ENCODE measurements at places on chromosomes 2 and 18.

GRCh38 chr2:112032689-112033465 is 22.2 kb upstream of the TMEM87B start:
- no peak for DNase-seq

- no peak for DNase-seq
Observed at GRCh38 chr18:32010124-32010721, 8.4 kb upstream of the RNF125 start.

DNA sequence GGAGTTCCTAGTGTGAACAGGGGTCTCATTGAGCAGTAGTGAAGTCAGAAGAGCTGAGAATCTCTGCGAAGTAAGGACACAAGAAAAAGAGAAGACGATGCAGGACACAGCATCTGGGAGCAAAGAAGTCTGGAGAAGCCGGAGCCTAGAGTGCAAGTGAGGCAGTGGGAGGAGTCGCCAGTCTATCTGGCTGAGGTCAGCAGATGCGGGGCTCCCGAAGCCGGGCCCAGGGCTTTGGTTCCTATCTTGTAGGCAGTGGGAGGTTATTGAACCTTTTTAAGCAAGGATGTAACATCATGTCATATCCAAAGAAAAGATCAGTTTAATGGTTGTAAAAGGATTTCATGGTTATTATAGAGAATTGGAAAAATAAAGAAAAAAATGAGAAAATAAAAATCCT is 90.8 kb upstream of the KCTD1 start:
- DNase-seq, result no peak

GRCh38 chr2:51997571-51997970 is 965.6 kb upstream of the NRXN1 start:
- no peak for DNase-seq

DNA sequence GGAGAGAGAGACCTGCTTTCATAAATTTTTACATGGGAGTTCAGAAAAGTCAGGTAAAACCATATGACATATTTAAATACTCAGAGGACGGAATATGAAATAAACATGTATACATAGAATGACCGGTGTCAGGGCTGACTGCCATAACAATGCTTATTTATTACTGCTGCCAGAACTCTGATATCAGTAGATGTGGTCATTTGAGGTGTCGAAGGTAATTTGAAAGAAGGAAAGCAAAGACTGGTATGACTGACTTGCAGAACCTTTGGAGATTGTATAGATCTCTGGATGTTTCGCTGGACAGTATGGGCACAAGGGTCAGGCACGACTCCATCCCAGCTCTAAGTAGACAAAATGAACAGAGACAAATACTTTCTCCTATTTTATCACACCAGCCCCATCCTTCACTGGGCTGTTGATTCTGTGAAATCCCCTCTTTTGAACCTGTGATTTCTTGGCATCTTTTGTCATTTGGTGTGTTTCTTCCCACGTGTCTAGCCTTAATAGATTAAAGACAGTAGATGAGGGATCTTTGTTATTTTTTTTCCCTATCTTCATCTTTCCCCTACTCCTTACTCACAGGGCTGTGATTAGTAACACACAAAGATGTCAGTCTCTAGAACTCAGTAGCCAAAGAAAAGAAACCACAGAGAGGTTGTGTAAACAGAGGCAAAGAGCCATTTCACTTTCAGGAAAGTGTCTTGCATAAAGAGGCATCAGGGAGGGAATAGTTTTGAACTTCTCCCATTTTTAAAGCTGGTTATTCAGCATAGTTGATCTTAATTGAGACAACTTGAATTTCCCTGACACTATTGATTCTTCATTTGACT is 61.6 kb downstream of the ICOS start:
- DNase-seq, result no peak

GRCh38 chr2:80348953-80349352 is 44.4 kb upstream of the LRRTM1 start:
- no peak for DNase-seq

GRCh38 chr2:29765721-29766120 is 155.7 kb downstream of the ALK start:
- DNase-seq, result no peak

DNA sequence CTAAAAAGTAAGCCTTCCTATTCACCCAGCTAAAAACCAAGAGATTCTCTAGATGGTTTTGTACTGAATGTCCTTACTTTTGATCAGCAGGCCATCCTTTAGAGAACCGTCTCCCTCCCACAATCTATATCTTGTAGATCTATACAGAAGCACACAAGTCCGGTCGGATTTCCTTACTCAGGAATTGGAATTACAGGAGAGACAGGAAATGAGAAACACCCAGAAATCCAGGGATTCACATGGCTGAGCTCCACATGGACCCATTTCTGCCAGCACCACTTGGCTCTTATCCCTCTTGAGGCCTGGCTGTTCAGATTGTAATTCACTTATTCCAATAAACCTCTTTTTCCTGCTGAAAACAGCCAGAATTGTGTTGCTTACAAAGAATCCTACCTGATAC is 4.5 kb downstream of the OLA1 start:
- no peak for DNase-seq

DNA sequence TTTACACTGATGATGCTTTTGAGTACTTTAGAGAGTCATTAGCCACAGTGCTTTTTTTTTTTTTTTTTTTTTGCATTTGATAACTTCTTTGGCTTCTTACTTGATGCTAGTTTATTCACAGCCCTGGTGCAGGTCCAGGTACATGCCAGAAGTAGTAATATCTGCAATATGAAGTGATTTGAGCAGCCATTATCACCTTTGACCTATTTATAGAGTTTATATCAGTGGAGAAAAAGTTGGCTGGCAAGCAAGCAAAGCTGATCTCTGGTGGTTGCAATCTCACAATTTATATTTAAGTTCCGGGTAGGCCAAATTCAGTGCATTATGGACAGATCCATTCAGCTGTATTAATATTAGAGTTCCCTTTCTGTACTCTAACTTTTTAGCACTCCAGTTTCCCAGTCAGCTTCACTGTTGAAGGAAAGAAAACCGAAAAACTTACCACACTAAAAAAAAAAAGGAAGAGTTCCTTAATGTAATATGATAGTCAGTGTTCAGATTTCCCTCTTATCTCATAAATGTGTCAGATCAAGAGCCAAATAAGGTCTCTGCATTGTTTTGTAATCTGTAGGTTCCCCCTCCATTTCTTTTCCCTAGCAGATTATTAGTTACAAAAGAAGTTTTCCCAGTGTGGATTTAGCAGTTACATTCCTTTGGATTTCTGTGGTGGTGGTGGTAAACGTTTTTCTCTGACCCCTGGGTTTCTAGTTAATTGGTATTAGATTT is 78.6 kb downstream of the HAUS1 start:
- DNase-seq, result no peak

GRCh38 chr2:128310094-128310716 is 8.5 kb downstream of the HS6ST1 start:
- DNase-seq, result no peak

GRCh38 chr2:11775384-11775783 is 29.0 kb downstream of the LPIN1 start:
- DNase-seq, result no peak

DNA sequence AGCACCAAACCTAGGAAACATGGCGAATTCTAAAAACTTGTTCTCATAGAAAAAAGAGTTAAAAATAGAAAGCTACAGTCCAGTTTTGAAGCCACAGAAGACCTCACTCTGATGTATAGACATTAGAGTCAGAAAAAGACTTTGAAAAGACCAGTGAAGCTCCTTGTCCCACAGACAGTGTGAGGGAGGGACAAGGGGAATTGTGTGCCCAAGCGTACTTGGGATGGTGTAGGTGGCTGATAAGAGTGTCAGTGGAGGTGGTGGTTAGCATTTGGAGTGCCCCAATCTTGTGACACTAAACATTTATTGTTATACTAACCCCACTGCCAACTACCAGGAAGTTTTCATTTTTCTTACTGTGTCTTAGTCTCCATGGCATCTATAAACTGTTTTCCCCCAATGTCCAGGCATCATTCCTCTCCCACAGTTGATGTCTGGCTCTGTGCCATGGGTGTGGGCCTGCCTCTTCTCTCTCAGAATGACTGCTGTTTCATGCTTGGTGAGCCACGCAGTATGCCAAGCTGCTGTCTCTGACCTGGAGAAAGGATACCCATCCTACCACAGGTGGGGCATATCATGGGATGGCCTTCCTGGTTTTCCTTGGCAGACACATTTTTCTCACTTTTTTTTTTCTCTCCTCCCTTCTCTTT is 161.4 kb downstream of the RPIA start:
- no peak for DNase-seq

DNA sequence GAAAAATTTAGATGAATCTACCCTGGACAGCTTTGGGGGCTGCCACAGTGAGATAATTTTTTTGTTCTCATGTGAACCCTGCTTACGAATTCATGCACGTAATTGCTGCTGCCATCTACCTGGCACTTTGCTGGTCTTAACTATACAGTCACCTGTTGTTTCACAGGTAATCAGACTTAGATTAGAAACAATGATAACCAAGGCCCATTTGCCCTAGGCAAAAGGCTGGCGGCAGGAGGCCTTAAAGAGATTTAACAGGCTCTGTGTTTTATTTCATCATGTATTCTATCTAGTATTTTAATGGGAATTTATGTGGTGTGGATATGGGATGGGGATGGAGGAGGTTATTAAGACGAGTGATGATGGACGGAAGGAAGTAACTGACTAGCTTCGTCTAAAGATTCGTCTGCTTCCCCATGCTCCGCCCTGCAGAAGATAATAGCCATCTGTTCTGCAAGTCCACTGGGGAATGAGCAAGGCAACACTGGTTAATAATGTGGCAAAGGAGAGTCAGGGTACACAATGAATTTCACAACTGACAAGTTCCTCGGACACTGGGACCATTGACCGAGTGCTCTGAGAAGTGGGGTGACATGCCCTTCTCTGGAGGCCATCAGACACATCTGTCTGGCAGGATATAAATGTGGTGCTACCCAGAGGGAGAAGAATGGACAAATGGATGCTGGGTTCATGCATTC is 291.8 kb upstream of the TNP1 start:
- no peak for DNase-seq

DNA sequence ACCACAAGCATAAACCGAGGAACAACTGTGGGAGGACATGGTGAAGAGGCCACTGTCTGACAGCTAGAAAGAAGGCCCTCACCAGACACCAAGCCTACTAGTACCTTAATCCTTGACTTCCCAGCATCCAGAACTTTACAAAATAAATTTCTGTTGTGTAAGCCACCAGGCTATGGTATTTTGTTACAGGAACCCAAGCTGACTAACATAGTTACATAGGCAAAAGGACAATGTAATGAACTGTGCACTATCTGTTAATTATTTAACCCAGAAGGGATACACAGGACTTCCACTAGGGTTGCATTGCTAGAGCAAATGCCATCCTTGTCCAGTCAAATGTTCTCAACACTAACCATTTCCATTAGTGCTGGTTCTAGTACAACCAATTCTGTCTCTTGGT is 47.7 kb upstream of the DOK6 start:
- no peak for DNase-seq

- no peak for DNase-seq
Observed at GRCh38 chr2:236856848-236857235, 228.8 kb upstream of the COPS8 start.
